ENCODE measurements at places on chromosomes 7 and 10. TPM values are rescaled to one million over a fixed set of nuclear protein-coding genes. Genes with fewer than 3 reads are reported as not detected.

DNA sequence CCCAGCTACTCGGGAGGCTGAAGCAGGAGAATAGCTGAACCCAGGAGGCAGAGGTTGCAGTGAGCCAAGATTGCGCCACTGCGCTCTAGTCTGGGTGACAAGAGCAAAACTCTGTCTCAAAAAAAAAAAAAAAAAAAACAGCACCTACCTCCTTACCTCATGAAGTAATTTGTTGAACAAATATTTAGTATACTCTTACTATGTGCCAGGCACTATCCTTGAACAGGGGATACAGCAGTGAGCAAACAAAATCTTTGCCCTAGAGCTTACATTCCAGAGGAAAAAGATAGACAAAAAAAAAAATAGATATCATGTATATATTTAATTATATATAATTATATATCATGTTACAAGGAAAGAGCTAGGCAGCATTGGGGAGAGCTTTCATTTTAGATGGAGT, 36.4 kb upstream of the HERPUD2 start:
- no peak overlapping the region for H3K27ac ChIP-seq
- no peak for DNase-seq
- H3K27me3 ChIP-seq, result no peaks in the 10 kb centered on the region
- H3K36me3 ChIP-seq, result no peaks in the 10 kb centered on the region

GRCh38 chr7:15688279-15688626, 1.8 kb upstream of the MEOX2 start:
- no peak overlapping the region for H3K27ac ChIP-seq
- H3K4me1 ChIP-seq, result no peaks in the 10 kb centered on the region
- DNase-seq, result no peak
- no peaks in the 10 kb centered on the region for H3K27me3 ChIP-seq

DNA sequence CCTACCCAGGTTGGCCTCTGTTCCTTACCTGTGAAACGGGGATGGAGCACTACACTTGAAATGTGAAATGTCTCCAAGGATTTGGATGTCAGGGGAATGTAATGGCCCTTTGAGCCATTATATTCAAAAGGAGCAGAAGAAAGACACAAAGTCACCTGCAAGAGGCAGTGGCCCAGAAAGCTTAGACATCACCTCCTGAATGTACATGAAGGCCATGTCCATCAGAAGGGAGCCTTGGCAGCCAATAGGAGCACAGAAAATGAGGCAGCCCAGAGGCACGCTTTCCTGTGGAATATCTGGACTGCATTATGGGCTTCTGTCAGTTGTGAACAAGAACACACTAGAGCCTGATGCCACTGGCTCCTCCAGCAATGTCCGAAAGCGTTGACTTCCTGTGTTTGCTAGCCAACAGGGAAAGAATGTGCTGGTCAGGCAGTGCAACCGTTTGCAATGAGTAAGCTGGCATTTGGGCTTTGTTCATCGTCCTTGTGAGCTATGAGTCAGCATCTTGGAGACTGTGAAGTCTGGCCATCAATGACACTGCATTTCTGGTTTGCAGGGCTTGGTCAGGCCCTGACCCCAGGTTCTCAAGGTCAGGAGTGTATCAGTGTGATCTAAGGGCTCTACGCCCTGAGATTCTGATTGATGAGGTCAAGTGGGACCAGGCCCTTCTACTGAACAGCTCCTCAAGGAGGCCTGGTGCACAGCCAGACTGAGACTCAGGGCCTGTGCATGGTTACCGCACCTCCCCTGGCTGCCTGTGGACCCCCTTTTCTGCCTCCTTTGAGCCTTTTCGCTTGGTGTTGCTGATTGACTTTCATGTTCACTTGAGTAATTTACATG, 222.4 kb downstream of the RPS24 start:
- peak overlapping the region; percentile 27 for H3K27ac ChIP-seq
- peak overlapping the region; percentile 17 for H3K4me3 ChIP-seq
- H3K36me3 ChIP-seq, result no peaks in the 10 kb centered on the region
- peaks cover 12% of the 10 kb centered on the region for H3K4me1 ChIP-seq
- H3K27me3 ChIP-seq, result no peaks in the 10 kb centered on the region

- no peaks in the 10 kb centered on the region for H3K36me3 ChIP-seq
- no peaks in the 10 kb centered on the region for H3K4me1 ChIP-seq
- H3K27me3 ChIP-seq, result no peaks in the 10 kb centered on the region
- no peak for DNase-seq
- H3K4me3 ChIP-seq, result no peak overlapping the region
These were observed 209.5 kb upstream of the KCTD7 start for GRCh38 chr7:66419210-66419609.

DNA sequence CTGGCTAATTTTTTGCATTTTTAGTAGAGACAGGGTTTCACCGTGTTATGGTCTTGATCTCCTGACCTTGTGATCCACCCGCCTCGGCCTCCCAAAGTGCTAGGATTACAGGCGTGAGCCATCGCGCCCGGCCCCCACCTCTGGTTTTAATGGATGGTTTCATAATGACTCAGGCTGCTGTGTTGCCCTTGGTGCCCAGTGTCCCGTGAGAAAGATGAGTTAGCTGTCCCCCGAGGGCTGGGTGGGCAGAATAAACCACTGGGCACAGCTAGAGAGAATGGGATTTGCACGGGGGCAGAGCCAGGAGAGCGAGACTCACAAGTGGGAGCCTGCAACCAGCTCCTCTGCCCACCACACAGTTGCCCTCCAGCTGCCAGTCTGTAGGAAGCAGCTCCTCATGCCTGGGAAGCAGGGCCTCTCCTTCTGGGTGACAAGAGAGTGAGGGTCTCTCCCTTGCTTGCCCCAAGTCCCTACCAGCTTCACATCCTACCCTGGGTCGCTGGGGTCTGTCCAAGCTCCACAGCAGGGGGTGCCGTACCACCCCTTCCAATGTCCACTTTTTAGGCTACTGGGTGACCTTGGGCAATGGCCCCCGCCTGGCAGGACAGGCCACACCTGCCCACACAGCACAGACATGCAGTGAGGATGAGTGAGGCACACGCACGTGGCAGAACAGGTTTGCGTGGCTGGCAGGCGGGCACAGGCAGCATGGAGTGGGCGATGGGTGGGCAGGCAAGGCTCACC, 16.1 kb upstream of the NDST2 start:
- no peak overlapping the region for H3K4me3 ChIP-seq
- no peaks in the 10 kb centered on the region for H3K27me3 ChIP-seq
- H3K27ac ChIP-seq, result no peak overlapping the region

DNA sequence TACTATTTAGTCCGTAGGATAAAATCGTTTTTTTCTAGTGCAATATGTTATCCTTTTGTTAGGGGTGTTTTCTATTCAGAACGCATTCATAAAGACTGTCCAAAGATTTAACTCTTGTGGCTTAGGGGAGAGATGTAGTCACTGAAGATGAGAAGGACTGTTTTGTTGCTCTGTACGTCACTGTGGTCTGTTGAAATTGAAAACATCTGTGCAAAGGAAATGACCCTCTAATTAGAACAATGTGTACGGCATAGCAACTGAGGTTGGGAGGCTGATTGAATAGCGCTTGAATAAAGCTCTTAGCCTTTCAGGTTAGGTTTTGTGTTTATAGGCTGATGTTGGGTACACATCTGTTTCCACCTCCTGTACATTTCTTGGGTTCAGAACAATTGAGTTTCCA, 453.4 kb upstream of the AKR1E2 start:
- H3K27ac ChIP-seq, result no peak overlapping the region
- H3K4me3 ChIP-seq, result no peak overlapping the region
- no peaks in the 10 kb centered on the region for H3K4me1 ChIP-seq
- DNase-seq, result no peak
- H3K27me3 ChIP-seq, result no peaks in the 10 kb centered on the region

DNA sequence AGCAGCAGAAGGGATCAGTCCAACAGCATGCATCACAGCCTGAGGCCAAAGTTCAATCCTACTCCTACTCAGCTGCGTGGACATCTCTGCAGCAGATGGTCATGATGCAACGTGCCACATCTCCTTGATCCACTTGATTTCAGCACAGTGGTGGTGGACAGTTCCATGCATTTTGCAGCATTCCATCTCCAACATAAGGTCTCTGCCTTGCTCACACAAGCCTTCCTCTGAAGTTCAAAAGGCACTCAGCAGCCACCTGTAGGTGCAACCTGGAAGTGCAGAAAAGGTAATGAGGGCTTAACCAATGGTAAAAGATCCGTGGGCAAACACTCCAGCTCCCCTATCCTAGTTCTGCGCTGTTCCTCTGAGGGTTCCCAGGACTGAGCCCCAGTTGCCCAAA, 57.5 kb upstream of the CHCHD3 start:
- peaks cover 40% of the 10 kb centered on the region for H3K27me3 ChIP-seq
- no peaks in the 10 kb centered on the region for H3K36me3 ChIP-seq
- no peak overlapping the region for H3K4me3 ChIP-seq
- peak; percentile 10 for DNase-seq

DNA sequence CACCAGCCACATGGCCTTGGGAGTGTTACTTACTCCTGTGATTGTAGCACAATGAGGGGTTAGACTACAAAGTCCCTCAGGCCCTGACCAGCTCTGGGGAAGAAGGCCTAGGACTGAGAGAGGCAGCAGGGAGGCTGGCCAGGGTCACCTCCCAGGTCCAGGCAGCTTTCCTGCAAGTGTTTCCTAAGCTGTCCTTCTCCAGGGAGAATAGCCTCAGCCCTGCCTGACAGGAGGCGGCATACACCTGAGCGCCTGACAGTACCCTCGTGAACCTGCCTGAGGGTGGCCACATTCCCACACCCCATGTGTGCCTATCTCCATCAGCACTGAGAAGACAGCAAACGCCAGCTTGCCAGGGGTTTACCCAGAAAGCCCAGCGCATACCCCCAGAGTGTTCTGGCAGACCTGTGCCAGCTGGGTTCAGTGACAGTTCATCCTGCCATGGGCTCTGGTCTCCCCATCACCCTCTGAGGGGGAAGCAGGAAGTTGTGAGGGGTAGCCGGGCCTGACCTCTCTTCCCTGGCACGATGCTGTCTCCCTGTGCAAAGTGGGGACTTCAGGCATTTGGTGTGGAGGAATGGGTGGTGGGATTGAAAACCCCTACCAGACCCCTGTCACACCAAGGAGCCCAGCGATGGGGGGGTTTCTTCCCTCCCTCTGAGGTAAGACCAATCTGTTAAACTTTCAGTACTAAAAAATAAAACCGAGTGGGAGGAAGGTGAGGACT, 56.3 kb upstream of the CAMK2B start:
- no peaks in the 10 kb centered on the region for H3K4me1 ChIP-seq
- no peak for DNase-seq
- no peak overlapping the region for H3K4me3 ChIP-seq
- H3K27ac ChIP-seq, result no peak overlapping the region
- 0 out of 2 replicates have a peak, but pooled peaks cover 4% of the 10 kb centered on the region for H3K36me3 ChIP-seq

GRCh38 chr7:117963264-117964197, 90.3 kb upstream of the CTTNBP2 start:
- H3K27ac ChIP-seq, result no peak overlapping the region
- H3K27me3 ChIP-seq, result no peaks in the 10 kb centered on the region
- no peaks in the 10 kb centered on the region for H3K36me3 ChIP-seq
- H3K4me1 ChIP-seq, result no peaks in the 10 kb centered on the region
- no peak overlapping the region for H3K4me3 ChIP-seq

GRCh38 chr7:151336027-151336708, 5.4 kb upstream of the NUB1 start:
- DNase-seq, result no peak
- H3K27me3 ChIP-seq, result no peaks in the 10 kb centered on the region
- H3K4me1 ChIP-seq, result peaks cover 2% of the 10 kb centered on the region
- no peak overlapping the region for H3K4me3 ChIP-seq
- H3K36me3 ChIP-seq, result no peaks in the 10 kb centered on the region

- no peak for DNase-seq
- no peak overlapping the region for H3K27ac ChIP-seq
- H3K4me1 ChIP-seq, result no peaks in the 10 kb centered on the region
- no peak overlapping the region for H3K4me3 ChIP-seq
These were observed 159.6 kb upstream of the IGFBP3 start for GRCh38 chr7:46080595-46081159.

GRCh38 chr7:137980308-137980707, 21.6 kb downstream of the CREB3L2 start:
- no peaks in the 10 kb centered on the region for H3K27me3 ChIP-seq
- peak overlapping the region; percentile 40 for H3K27ac ChIP-seq
- peaks cover 40% of the 10 kb centered on the region for H3K4me1 ChIP-seq
- no peaks in the 10 kb centered on the region for H3K36me3 ChIP-seq
- DNase-seq, result no peak
- H3K4me3 ChIP-seq, result no peak overlapping the region

- no peaks in the 10 kb centered on the region for H3K36me3 ChIP-seq
- no peak overlapping the region for H3K27ac ChIP-seq
- no peaks in the 10 kb centered on the region for H3K4me1 ChIP-seq
- DNase-seq, result no peak
These were observed 79.2 kb downstream of the RBM20 start for GRCh38 chr10:110723224-110723891.

GRCh38 chr7:109836016-109836415, 1254.9 kb upstream of the LRRN3 start:
- no peak overlapping the region for H3K4me3 ChIP-seq
- DNase-seq, result no peak
- no peak overlapping the region for H3K27ac ChIP-seq
- no peaks in the 10 kb centered on the region for H3K27me3 ChIP-seq
- no peaks in the 10 kb centered on the region for H3K4me1 ChIP-seq

- no peak for DNase-seq
- no peak overlapping the region for H3K27ac ChIP-seq
- H3K36me3 ChIP-seq, result no peaks in the 10 kb centered on the region
- H3K4me1 ChIP-seq, result no peaks in the 10 kb centered on the region
- no peaks in the 10 kb centered on the region for H3K27me3 ChIP-seq
These were observed 906.8 kb downstream of the CNTNAP2 start for GRCh38 chr7:147023440-147023839.

DNA sequence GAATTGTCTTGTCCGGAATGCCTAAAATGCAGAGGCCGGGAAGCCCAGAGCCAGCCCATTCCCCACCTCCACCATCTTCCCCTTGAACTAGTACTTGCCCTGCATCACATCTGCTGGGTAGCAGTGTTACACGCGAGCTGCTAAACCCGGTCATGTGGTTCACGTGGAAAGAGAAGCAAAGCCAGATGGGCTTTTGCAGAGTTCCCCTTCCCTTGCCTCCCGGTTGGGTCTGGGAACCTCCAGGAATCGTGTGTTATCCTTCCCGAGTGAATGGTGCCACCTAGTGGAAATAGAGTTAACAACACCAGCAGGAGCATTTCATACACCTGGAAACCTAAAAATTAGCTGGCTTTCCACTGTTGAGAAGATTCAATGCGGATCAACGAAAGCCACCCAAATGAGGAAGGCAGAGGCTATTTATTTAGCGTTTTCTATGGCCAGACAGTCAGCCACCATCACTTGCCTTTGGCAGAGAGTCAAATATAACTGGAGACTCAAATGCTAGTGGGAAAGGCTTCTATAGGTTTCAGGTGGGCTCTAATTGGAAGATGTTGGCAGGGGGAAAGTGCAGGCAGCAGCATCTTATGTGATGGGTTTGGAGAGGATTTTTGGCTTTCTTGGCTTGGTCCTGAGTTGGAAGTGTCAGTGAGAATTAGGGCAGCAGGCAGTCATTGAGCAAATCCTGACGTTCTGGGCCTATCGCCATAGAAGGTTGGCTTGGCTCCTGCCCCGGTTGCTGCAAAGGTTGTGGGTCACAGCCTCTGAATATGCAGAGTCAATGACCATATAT, 12.9 kb upstream of the DENND2A start:
- no peaks in the 10 kb centered on the region for H3K36me3 ChIP-seq
- peak; percentile 65 for DNase-seq
- no peaks in the 10 kb centered on the region for H3K27me3 ChIP-seq
- no peaks in the 10 kb centered on the region for H3K4me1 ChIP-seq
- no peak overlapping the region for H3K4me3 ChIP-seq
- H3K27ac ChIP-seq, result no peak overlapping the region

- H3K27ac ChIP-seq, result no peak overlapping the region
- H3K4me3 ChIP-seq, result no peak overlapping the region
- no peak for DNase-seq
- no peaks in the 10 kb centered on the region for H3K4me1 ChIP-seq
These were observed 51.1 kb upstream of the OPN4 start for GRCh38 chr10:86603256-86603655.

TPST1 gene
- 11.4 TPM for total RNA-seq

NCOA4 gene
- 68.0 TPM for total RNA-seq

DYDC2 gene
- not detected for total RNA-seq

EIF4EBP2 gene
- total RNA-seq, result 36.7 TPM

ASB4 gene
- total RNA-seq, result 0.12 TPM

UCN3 gene
- not detected for total RNA-seq

Data from HCT116 (cell line).